ENCODE measurements at places on chromosomes 6 and 20.

DNA sequence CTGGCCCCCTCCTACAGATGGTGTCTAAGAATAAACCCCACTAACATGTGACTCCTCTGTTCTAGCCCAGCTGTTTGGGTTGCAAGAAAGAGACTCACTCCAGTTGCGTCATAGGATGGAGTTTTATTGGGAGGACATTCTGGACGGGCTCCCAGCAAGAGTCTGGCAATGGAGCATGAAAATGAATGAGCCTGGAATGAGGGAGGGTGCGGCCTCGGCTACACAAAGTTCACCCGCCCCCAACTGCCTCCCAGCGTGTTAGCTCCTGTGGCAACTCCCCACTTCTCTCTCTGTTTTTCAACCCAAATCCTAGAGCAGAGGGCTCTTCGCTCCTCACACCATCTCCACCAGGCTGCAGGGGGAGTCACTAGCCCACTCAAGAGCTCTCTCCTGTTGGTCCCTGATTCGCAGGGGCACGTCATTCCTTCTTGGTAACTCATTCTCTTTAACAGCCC lies 5.1 kb upstream of the ADAM33 start:
- DNase-seq = no peak

DNA sequence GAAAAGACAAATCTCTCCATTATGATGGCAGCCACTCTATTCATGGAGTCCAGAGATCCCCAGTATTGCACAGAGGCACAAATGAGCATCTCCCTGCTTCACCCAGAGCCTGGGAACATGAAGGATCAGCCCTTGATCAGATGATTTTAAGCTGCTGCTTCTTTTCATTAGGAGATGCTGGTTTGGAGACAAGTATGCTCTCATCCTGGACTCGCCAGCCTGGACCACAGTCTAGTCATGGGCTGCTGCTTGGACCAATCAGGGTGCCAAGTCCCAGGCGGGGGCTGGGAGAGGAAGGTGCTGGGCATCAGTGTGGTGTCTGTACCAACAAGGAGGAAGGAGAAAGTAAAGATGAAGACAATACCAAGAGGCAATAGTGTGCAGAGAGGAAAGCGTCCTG lies 195.7 kb upstream of the FOXQ1 start:
- DNase-seq = no peak

DNA sequence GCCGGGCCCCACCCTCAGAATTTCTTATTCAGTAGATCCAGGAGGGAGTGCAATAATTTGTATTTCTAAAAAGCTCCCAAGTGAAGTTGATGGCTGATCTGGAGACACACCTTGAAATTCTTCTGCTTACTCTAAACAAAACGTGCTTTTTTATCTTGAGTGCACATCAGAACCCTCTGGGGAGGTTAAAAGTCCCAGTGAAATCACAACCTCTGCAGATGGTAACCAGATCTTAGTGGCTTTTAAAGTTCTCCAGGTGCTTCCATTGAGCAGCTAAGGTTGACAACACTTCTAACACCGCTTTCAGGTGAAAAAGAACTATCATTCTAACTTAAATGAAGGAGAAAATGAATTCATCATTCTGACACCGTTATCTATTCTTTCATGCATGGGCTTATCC lies 45.6 kb upstream of the ESR1 start:
- no peak for DNase-seq

DNA sequence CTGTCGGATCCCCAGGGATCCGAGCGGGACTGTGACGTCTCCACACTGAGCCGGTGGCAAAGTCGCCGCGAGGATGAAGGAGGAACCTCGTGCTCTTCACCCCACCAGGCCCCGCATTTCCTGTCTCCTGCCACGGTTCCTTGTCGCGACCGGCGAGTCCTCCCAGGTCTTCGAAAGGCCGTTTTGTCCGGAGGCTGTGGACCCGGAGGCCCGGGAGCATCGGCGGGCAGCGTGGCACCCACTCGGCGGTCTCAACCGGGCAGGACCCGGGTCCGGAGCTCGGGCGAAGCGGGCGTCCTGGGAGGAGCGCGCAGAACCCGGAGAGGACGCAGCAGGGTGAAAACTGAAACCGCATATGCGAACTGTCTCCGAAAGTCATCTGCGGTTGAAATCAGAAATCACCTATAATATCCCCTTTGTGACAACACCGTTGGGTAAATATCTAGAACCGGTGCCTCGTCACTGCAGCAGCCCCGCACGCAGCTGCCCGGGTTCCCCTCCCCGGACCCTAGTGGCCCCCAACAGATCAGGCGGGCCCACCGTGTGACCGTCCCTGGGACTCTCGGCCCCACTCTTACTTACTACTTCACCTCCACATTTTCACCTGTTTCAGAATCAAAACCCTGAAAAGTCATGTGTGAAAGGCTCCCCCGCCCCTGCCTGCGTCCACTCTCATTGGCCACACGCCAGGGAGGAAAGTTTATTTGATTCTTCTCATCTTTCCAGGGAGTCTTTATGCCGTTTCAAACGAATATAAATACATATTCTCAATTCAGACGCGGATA lies 3.1 kb upstream of the ULBP2 start:
- peak; percentile 45 for DNase-seq

GRCh38 chr6:133393891-133394290 lies 152.7 kb downstream of the EYA4 start:
- no peak for DNase-seq

DNA sequence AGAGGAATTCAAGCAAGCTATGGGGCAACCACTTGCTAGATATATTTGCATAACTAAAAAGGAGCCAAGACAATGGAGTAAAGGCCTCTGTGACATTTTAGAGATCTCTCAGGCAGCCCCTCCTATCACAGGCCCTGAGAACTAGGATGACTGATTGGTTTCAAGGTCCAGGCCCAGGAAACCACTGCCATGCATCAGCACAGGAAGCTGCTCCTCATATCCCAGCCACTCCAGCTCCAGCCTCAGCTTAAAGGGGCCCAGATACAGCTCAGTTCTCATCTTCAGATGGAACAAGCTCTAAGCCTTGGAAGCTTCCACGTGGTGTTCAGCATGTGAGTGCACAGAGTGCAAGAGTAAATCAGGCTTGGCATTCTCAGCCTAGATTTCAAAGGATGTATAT lies 21.1 kb upstream of the THBS2 start:
- no peak for DNase-seq

- DNase-seq = peak; percentile 60
Observed at GRCh38 chr6:2875359-2876191, 27.5 kb downstream of the SERPINB9 start.

- no peak for DNase-seq
Observed at GRCh38 chr6:8180327-8181159, 78.2 kb upstream of the EEF1E1 start.

GRCh38 chr20:25525867-25526266 lies 59.5 kb downstream of the NINL start:
- DNase-seq = no peak

DNA sequence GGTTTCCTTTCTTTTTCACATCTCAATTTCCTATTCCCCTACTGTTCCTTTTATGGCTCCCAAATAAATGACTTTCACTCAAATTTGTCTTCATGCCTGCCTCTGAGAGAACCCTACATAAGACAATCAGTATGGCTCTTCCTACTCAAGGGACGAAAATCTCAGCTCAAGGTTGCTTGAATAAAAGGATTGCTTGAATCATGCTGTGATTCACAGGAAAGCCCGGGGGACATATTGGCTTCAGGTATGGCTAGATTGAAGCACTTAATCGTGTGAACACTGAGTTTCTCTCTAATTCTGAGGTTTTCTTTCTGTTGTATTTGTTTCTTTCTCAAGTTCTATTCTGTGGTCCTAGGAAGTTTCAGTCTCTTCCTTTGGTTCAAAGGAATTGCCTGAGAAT lies 140.3 kb upstream of the SULF2 start:
- no peak for DNase-seq

GRCh38 chr20:63326314-63327230 lies 33.6 kb downstream of the COL20A1 start:
- DNase-seq = no peak

DNA sequence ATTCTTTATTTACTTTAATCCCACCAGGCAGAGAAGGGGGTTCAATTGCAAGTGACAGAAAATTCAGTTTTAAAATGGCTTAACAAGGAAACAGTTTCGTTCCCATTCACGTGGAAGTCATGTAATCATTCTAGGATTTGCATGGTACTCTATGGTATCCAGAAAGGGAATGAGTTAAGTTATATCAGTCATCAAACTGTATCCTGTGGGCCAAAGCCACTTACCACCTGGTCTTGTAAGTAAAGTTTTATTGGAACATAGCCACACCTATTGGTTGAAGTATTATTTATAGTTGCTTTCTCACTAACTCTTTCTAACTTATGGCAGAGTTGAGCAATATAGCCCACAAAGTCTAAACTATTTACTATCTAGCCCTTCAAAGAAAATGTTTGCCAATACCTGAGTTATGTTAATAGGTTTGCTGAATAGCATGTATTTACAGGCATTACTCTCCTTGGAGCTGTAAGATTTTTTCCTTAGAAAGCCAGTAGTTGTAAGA lies 10.2 kb upstream of the MMS22L start:
- no peak for DNase-seq

DNA sequence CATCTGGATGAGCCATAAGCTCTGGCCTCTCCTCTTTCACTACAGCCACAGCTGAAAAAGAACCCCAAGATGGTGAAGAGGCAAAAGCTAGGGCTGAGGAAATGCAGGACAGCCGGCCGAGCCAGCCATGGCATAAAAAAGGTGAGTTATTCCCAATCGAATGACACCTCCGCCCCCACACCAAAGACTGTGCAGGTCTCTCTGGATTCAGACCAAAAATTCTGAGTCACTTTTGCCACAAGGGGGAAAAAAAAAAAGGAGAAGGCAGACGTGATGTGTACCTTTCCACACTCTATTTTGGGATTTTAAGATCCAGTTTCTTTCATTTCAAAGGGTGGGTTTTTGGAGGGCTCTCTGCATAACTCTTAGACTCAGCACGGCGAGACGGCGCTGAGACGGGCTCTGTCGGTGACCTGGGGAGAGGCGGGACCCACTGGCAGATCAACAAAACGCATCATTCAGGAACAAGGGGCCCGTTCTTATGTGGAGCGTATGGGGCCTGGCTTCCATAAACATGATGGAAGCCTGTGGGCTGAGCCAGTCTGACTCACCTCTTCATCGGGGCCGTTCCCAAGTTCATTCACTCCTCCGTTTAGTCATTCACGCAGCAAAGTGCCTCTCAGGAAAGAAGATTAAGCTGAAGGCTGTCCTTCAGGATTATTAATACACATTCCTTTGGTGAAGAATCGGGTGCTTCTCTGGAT lies 54.8 kb downstream of the NFATC2 start:
- no peak for DNase-seq

DNA sequence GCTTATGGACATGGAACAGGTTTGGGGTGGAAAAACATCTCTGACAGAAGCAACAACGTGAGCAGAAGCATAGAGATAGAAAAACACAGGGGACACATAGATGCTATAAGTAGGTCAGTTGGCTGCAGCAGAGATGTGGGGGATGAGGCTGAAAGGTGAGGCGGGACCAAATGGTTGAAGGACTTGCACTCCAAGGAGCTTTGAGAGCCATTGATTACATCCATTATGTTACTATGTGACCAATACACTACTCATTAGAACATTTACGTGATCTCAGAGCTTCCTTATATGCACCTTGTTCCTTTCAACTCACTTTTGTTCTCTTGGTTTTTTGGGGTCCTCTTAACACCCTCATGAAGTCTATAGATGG lies 47.9 kb upstream of the TTPAL start:
- DNase-seq = no peak

- DNase-seq = no peak
Observed at GRCh38 chr6:61887423-61887822, 398.6 kb downstream of the KHDRBS2 start.

- DNase-seq = no peak
Observed at GRCh38 chr6:22706651-22707050, 137.3 kb downstream of the HDGFL1 start.

DNA sequence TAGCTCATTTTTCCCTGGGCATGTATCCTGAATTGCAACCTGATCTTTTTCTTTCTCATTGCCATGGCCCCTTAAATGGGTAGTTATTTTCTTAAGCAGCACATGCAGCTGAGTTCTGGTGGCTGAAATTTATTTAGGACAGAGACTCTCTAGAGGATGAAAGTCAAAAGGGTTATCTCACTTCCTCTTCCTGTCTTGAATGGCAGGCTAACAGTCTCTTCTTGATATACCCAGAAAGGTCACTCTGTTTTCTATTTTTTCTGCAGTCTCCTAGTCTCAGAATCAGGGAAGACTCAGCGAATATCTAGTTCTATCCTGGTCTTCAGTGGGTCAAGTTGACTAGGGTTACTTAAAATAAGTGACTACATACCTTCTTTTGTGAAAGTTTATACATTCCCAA lies 243.3 kb downstream of the EPHA7 start:
- no peak for DNase-seq

DNA sequence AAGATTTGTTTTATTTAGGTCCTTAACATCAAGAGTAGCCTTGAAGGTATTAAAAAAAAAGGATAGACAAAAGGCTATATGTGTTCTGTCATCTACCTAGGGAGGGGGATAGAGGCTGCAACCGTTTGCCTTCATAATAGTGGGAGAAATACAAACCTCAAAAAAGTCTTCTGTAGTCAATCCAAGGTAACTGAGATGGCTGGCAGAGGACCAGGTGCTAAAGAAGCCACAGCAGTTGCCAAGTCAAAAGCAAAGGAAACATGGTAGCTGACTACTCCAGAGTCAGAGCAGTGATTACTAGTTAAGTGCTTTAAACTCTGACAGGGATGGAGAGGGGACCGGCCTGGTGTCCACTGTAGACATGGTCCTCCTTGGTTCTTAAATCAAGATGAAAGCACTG lies 249.4 kb downstream of the PTPRK start:
- DNase-seq = no peak

GRCh38 chr6:139568956-139569538 lies 194.6 kb upstream of the CITED2 start:
- no peak for DNase-seq

DNA sequence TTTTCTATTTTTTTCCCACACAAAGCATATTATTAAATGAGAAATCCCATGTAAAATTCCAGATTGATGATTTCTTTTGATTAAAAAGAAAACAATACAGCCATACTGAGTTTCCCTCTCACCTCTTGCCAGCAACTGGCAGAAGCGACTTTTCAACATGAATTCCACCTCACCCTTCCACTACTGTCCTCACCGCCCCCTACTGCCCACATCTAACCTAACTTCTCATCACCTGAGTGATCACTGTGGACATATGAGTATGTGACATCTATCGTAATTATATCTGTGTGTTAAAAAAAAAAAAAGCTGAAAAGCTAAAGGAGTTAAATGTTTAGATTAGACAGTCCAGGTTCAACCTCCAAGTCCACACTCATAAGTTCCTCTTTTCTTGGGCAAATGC lies 528.6 kb downstream of the PRKN start:
- no peak for DNase-seq

- DNase-seq = no peak
Observed at GRCh38 chr20:49028684-49029083, 17.4 kb upstream of the CSE1L start.

GRCh38 chr6:166419286-166419685 lies 36.5 kb upstream of the MPC1 start:
- DNase-seq = peak; percentile 66

DNA sequence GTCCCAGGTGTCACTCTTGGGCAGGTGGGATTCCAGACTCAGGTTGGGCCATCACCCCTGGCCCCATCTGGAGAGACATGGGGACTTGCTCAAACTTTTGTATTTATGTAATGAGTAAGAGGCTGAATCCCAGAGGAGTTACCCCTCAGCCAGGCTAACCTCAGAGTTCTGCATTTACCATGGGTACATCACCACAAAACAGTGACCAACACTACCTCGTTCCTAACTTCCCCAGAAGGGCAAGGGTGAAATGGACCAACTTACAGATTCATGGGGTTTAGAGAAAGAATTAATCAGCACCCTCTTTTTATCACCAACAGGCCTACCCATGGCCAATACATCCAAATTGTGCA lies 259.9 kb upstream of the MARCKS start:
- no peak for DNase-seq
